ENCODE measurements at places on chromosomes 3 and 15. TPM values are rescaled to one million over a fixed set of nuclear protein-coding genes. Genes with fewer than 3 reads are reported as not detected.

Gene IL17RC
- 13.9 TPM for total RNA-seq

Gene CHRNB4
- total RNA-seq, result not detected

Gene CHRFAM7A
- total RNA-seq, result 2.3 TPM

DNA sequence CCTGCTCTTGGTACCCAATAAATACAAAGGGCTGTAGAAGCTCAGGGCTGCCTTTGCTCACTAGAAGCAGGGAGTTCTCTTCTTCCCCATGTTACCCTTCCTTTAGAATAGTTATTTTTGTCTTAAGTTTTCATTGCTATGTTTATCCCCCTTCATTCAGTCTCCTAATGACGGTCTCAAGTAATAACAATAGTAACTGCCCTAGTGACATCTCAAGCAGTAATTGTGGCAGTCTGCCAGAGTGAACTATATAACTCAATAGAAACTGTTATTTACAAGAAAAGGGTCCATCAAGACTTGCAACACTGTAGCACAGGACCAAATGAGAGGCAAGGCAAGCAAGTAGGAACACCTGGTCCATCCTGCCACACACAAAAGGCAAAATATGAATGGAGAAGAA lies 32.5 kb upstream of the SIN3A start:
- DNase-seq, result no peak

DNA sequence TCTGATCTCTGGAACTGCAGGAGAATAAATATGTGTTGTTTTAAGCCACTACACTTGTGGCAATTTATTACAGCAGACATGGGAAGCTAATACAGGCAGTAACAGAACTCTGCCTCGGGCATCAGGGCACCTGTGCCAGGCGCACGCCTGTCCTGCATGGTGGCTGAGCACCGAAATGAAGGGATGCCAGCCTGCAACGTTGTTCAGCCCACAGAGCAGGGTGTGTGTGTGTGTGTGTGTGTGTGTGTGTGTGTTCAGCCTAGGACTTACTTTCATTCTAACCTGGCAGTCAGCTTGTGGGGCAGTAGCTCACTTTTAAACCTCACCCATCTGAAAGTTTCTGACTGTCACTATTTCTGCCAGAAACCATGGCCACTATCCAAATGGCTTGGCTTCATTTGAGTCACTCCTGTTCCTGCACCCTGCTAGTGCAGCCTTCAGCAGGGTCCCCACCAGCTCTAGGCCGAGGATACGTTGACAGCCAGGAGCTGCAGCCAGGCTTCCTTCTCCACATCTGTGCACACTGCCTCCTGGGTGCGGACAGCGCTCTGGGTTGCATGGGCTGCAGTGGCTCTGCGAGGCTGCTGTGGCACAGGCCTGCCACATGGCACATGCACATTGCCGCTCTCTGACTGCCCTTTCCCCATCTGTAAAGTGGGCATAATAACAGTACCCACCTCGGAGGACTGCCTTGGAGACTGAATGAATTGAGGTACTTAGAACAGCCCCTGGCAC lies 4.5 kb downstream of the UROC1 start:
- DNase-seq, result peak; percentile 35

DNA sequence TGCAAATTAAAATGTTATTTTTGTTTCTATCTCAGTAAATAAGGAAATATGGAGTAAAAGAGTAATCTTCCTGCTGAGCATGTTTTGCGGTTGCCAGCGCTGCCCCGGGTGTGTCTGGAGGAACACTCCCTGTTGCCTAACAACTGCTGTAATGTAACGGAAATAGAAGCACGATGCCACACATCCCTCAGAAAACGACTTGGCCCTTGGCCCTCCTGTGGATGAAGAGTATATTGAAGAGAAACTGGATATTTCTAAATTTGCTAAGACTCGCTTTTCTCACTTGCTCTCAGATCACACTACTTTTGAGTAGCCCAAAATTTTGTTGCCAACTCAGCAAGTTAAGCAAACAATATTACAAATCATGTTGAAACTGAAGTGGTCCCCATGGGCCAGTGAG lies 18.9 kb downstream of the CX3CR1 start:
- no peak for DNase-seq

- peak; percentile 11 for DNase-seq
Measured at GRCh38 chr15:51299187-51300015, 39.0 kb downstream of the CYP19A1 start.

GRCh38 chr3:88807491-88808105 lies 299.8 kb upstream of the EPHA3 start:
- DNase-seq, result no peak

GRCh38 chr3:49723296-49723627 lies 489 bp downstream of the GMPPB start:
- peak; percentile 84 for DNase-seq

DNA sequence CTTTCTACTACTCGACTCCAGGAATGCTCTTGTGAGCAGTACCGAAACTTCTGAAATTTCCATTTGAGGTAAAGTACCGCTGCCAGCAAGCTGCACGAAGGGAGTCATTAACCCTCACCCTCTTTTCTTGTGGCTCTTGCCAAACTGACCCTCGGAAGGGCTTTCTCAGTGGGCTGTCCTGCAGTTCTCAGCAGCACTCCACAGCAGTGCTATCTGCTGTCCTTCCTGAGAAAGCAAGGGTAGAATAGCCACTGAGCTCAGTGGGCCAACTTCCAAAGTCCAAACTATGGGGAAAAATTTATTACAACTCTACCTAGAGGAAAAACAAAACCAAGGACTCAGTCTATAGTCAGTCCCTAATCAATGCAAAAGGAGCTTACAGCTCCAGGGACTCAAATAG lies 38.5 kb upstream of the COL8A1 start:
- DNase-seq, result no peak

DNA sequence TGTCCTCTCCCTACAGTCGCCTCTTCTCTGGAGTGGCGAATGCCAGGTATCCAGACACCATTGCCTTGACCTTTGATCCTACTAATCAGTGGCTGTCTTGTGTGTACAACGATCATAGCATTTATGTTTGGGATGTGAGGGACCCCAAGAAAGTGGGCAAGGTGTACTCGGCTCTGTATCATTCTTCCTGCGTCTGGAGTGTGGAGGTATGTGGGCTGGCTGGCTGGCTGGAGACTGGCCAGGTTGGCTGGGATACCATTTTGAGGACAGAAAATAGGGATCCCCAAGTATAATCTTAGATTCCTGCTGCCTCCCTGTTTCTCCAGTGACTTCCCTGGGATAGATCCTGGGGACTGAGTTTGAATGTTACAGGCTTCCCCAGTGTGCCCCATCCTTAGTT lies 13.4 kb upstream of the JMJD7 start:
- DNase-seq, result no peak

GRCh38 chr3:48118928-48119327 lies 69.3 kb downstream of the CDC25A start:
- DNase-seq, result no peak

DNA sequence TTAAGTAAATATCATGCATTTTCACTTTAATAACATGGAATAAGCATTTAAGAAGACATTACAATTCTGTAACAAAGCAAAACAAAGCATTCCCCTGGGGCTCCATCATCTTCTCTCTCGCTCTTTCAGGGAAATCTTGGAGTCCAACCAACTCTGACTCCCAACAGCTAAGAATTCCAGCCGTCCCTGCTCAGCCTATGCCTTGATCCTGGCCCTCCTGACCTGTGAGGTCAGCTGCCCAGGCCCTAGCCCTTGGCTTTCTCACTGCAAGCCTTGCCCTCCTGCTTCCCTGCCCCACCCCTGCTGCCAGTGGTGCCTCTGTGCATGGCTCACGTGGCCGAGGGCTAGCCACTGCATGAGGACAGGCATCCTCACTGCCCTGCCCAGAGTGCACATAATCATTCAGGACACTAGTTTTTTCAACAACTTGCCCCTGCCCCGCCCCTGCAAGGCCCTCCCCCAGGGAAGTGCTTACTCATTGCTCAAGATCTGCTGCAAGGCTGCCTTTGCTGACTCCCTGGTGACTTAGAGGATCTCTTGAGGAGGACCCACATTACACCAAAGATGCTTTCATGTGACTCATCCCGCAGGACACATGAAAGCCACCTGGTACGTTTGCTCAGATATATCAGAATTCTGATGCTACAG lies 37.6 kb downstream of the MTMR10 start:
- no peak for DNase-seq

DNA sequence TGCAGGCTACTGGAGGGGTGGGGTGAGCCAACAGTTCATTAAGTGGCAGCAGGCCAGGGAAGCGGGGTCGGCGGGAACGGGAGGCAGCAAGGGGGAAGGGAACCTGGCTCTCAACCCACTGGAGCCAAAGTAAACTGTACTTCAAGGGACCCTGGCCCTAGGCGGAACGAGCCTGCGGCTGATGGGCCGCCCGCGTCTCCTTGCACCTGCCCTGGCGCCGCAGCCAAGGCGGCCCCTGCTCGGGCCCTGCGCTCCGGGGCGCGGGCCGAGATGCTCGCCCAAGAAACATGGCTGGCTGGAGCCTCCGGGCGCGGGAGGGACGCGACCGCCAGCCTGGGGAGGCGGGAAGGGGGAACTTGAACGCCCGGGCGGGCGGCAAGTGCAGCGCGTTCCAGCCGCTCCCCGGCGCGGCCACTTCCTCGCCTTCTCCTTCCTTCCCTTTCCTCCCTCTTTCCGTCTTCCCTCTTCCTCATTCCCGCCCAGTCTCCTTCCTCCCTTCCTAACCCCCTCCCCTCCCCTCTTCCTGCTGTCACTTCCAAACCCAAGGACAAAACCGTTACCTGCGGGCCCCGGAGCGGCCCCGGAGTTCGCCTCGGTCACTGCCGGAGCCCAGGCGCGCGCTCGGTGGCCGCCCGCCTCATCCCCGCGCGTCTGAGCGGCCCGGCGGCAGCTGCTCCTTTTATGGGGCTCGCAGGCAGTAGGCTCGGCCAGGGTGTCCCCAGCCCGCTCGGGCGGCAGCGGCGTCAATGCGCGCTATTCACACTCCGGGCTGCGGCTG lies 489.7 kb downstream of the MAGI1 start:
- DNase-seq, result no peak

Data from pancreas (tissue), 10 donors.